ENCODE measurements at places on chromosomes 6 and 20.
A peak's percentile ranks its signal among the peaks of the same experiment; 100 is the strongest.

GRCh38 chr6:4426968-4427367 lies 291.6 kb upstream of the ECI2 start:
- DNase-seq, result no peak

- DNase-seq, result no peak
These were observed 15.9 kb downstream of the PNPLA1 start for GRCh38 chr6:36285797-36286196.

DNA sequence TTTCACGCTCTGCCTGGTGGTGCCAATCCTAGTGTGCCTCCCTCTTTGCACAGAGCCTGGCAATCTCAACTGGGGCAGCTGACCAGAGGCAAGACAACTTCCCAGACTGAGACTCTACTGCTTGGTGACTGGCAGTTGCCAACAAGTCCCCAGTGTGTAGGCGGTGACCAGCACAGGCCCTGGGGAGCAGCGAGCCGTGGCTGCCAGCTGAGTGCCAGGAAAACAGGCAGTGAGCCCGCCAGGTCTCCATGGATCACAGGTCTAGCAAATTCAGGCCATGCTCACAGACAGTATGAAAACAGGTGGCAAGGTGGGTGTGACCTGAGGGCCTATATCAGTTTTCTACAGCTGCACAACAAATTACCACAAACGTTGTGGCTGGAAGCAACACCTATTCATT lies 289.9 kb downstream of the KIF16B start:
- DNase-seq, result no peak

DNA sequence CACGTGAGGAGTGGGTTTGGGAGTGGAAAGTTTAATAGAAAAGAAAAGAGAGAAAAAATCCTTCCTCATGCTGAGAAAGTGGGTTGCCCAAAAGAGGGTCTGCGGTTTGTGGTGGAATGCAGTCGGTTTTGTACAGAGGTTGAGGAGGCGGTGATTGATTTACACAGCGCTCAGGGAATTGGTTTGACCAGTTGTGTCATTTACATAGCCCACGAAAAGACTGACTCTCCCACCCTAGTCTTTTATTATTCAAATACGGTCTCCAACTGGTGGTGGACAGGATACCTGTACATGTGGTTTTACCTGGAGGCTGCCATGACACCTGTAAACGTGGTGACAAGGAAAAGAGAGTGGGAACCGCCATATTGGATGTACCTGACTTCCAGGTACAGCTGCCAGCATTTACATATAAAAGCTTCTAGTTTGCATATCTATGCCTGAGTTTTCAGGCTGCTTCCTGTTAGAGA lies 42.1 kb downstream of the HLA-DPB1 start:
- DNase-seq, result no peak

DNA sequence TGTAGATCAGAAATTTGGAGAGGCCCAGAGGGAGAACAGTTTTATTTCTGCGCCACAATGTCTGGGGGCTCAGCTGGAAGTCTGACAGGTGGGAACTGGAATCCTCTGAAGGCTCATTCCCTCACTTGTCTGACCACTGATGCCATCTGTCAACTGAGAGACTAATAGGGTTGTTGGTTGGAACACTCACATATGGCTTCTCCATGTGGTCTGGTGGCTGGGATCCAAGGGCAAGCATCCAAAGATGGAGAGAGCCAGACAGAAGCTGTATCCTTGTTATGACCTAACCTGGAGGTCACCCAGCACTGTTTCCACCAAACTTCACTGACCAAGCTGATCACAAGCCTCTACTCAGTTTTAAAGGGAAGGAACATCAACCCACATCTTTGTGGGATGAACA lies 117.9 kb upstream of the AKAP12 start:
- DNase-seq, result peak; percentile 83
